ENCODE measurements at places on chromosomes 11 and 22. TPM values are rescaled to one million over a fixed set of nuclear protein-coding genes. Genes with fewer than 3 reads are reported as not detected.
A peak's percentile ranks its signal among the peaks of the same experiment; 100 is the strongest.

The E2F8 gene
- total RNA-seq, result 4.2 TPM

DNA sequence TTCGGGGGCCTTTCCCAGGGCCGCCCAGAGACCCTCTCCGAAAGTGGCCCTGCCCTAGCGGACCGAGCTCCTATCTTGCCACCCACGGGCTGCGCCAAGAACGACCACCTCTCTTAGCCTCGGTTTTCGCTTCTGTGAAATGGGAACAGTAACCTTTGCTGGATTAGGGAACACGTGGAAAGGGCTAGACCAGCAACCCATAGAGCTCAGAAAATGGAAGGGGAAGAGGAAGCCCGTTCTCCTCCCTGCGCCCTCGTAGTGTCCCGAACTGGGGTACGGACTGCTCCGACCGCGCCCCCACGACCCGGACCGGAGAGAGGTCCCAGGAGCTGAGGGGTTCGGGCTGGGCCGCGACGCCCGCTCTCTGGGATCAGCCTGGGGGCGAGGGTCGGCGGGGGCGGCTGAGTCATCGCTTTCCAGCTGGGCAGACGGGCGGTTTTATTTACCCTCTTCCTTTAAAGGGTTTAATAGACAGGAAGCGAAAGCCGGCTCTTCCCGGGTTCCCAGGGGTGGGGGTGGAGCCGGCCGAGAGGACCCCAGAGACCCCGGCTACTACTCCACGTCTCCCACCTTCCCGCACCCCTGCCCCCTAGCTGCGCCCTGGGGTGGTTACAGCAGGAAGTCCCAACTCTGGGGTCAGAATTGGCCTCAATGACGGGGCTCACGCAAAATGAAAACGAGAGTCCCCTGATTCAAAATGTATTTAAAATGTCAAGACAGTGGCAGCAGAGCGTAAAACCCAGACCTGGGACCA lies 907 bp upstream of the PHLDA2 start:
- DNase-seq, result no peak

The ACCS gene
- total RNA-seq, result 9.1 TPM

- DNase-seq, result no peak
These were observed 400.5 kb downstream of the SHANK2 start for GRCh38 chr11:70851907-70852306.

DNA sequence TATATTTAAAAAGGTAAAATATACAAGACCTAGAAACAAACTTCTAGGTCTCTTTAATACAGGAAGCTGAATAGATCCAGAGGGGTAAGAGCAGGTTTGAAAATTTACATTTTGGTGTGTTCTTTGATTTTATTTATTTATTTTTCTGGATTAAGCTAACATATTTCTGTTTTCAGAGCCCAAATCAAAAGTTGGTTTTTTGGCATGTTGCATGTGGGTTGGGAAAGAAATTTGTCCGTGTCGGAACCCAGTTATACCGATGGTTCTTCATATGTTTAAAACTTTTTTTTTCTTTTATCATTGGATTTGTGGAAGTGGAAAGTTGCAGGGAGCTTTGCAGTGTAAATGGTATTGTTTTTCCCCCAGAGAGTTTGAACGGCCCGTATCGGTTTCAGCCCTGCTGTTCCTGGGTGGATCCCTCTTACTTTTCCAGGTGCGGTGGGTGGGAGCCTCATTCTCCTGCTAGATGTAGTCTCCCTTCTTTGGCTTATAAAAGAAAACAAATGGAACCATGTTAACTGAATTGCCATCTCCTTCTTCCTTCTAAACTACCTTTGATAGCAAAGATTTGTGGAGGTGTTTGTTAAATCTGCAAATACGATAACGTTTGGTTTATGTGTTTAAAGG lies 746 bp downstream of the CTNND1 start:
- DNase-seq, result no peak

DNA sequence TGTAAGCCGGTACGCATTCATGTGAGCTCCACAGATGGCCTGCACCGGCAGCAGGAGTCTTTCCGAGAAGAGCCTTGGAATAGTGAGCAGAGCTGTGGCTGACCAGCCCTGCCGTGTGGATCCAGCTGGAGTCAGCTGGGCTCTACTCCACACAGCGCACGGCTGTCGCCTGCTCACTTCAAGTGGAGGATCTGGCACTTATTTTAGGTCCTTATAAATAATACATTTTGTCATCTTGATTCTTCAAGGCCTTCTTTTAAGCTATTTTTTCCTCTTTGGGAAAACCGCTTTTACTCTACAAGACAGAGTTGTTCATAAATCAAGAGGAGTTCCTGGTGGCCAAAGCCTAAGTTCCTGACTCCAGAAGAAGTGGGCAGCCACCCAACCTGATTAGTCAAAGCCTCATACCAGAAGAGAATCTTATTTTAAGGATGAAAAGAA lies 93.8 kb downstream of the KCNC1 start:
- DNase-seq, result peak; percentile 54

GRCh38 chr11:46901156-46901555 lies 17.2 kb downstream of the LRP4 start:
- DNase-seq, result no peak

GRCh38 chr11:69230856-69231425 lies 63.0 kb upstream of the MYEOV start:
- DNase-seq, result no peak

The GGTLC2 gene
- not detected for total RNA-seq

Measured in left cardiac atrium (tissue), 4 donors.